ENCODE measurements at places on chromosomes 13 and 19. TPM values are rescaled to one million over a fixed set of nuclear protein-coding genes. Genes with fewer than 3 reads are reported as not detected.

The B3GNT3 gene
- total RNA-seq = not detected

- DNase-seq = no peak
Measured at GRCh38 chr19:4566402-4567051, 7.0 kb upstream of the SEMA6B start.

DNA sequence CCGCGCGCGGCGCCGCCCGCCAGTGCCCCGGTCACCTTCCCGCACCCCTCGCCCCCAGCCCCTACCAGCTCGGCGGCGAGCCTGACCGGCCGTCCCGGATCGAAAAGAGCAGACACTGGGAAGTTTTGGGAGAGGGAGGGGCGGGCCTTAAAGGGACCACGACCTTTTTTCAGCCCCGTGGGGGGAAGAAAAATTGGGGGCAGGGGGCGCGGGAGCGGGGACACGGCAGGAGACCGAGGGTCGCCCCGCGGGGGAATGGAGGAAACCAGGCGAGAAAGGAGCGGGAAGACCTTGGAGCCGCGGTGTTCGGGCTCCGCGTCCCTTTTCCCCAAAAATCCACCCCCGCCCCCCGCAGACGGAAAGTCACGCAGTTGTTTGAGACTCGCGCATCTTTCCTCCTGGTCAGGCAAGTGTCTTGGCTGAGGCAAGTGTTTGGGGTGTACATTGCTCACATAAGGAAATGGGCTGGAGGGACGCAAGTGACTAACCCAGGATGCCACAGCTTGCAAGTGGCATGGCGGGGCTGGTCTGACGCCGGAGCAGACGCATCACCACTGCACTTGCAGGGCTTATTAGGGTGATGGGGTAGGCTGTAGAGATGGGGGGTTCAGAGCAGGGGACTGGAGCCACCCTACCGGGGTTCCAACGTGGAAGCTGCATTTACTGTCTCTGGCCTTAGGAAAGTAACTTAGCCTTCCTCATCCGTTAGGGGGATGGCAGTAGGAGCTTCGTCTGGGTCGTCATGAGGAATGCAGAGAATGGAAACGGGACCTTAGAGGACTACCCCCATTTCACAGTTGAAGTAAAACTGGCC, 2.7 kb upstream of the HNRNPL start:
- DNase-seq = peak; percentile 58

The FKRP gene
- total RNA-seq = 11.3 TPM

The DAND5 gene
- total RNA-seq = not detected

- no peak for DNase-seq
Measured at GRCh38 chr19:24101459-24102115, 14.6 kb downstream of the ZNF254 start.

GRCh38 chr13:33283195-33283911, 2.2 kb downstream of the STARD13 start:
- DNase-seq = no peak

DNA sequence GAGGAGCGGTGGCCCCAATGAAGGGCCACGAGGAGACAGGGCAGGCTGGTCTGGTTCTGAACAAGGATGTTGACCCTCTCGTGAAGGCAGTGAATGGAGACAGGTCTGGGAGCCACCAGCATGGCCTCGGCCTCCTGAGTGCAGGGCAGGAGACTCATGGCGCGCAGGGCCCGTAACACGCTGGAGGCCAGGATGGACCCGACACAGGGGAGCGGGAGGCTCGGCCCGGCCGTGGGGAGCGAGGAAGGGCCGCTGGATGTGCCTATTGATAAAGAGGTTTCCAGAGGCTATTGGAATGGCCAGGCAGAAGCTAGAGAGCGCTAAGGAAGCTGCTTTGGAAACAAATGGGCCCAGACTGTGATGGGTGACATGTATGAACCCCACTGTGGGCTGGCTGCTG, 132.5 kb downstream of the STK24 start:
- DNase-seq = no peak

The RYR1 gene
- 0.03 TPM for total RNA-seq

Measured in SK-MEL-5 (cell line).